CD4-positive, alpha-beta T cell (primary cell): ENCODE measurements at places on chromosomes 12 and 14.

GRCh38 chr14:37546621-37547447, 48.2 kb downstream of the FOXA1 start:
- H3K27me3 ChIP-seq = no peaks in the 10 kb centered on the region
- no peaks in the 10 kb centered on the region for H3K4me1 ChIP-seq
- no peaks in the 10 kb centered on the region for H3K36me3 ChIP-seq
- H3K27ac ChIP-seq = no peak overlapping the region
- no peak for DNase-seq

GRCh38 chr12:56932867-56933266, 1.3 kb downstream of the SDR9C7 start:
- peaks cover 7% of the 10 kb centered on the region for H3K4me1 ChIP-seq
- H3K4me3 ChIP-seq = no peak overlapping the region
- H3K36me3 ChIP-seq = no peaks in the 10 kb centered on the region
- no peak overlapping the region for H3K27ac ChIP-seq

DNA sequence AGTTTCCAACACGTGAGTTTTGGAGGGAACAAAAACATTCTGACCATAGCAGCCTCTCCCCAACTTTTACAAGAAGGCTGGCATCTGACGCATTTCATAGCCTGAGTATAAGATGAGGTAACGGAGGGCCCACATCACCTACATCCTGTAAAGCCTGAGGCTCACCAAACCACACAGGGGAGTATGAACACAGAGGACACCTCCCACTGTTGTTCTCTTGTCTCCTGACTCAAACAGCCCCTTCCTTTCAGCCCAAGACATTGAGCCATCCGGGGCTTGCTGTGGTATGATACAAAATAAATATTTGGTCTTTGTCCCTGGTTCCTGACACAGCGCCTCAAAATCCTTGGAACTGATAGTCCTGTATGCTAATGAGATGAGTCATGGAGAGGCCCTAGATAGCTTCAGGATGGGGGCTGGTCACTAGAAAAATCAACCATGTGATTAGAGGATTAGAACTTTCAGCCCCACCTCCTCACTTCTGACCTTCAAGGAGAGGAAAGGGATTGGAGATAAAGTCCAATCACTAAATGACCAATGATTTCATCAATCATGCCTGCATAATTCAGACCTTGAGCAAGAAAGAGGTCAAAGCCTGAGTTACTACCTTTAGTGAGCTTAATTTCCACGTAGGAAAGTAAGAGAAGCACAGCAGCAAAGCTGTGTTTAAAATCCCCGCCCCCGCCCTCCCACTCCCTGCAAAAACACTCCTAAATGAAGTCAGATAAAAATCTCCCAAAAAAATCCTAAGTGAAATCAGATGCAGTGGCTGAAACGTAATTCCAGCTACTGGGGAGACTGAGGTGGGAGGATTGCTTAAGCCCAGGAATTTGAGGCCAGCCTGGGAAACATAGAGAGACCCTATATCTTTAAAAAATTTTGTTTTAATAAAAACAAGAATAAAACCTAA, 236.4 kb downstream of the PCNX1 start:
- H3K27ac ChIP-seq = no peak overlapping the region
- peak; percentile 7 for DNase-seq
- no peaks in the 10 kb centered on the region for H3K36me3 ChIP-seq
- no peak overlapping the region for H3K4me3 ChIP-seq

DNA sequence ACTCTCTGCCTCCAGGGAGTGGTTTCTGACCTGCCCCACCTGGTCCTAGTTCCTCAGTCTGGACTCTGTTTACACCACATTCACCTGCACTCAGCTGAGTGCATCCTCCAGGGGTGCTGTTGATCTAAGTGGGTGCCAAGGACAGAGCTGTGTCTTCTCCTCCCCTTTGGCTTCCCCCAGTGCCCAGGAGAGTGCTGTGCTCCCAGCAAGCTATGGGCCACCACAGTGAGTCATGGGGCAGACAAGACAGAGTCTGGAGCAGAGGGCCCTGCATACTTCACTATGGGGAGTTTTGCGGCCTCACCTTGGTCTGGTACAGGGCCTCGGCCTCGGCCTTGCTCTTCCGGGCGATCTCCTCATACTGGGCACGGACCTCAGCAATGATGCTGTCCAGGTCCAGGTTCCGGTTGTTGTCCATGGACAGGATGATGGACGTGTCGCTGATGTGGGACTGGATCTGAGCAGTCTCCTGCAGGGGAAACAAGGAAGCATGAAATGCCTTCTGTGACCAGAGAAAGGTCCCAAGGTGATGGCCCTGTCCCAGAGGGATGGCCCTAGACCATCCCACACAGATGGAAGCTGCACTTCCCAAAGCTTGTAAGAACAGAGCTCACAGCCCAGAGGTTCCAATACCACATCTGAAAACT, 4.9 kb downstream of the KRT73 start:
- H3K36me3 ChIP-seq = peaks cover 3% of the 10 kb centered on the region
- H3K4me1 ChIP-seq = peaks cover 95% of the 10 kb centered on the region
- H3K4me3 ChIP-seq = no peak overlapping the region
- no peak for DNase-seq

DNA sequence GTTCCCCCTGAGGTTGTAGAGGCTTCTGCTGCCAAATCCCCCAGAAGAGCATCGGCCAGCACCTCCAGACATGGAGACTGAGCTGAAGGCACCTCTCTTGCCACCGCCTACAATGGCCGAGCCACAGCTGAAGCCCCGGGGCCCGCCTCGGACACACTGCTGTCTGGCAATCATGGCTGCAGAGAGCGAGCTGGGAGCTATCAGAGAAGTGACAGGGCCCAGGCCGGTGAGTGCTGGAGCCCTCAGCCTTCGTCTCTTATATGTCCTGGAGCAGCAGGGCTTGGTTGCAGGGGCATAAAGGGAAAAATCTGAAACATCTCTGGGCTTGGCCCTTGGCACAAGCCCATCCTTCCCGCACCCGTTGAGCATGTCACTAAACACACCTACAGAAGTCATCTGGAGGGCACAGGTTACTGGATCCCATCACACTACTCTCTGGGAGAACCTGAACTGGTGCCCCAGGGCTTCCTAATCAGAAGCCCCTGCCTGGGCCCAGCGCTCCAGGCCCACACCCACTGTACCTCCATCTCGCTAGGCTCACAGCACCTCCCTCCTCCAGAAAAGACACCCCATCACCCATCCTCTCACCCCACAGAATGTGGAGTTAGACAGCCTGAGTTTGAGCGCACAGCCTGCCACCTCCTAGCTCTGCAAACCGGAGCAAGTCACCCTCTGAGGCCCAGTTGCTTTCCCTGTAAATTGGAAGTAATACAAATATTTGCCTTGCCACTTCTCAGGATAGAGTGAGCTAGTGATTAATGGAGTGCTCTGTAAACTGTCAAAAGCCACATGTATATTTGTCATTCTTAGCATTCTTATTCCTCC, at the start of gene KRT4:
TSS of gene KRT4 (minus strand) at position 232 of the 825 bp plus-strand sequence. CDS start at position 174, 58 bp downstream.
- no peak for DNase-seq
- H3K4me1 ChIP-seq = no peaks in the 10 kb centered on the region
- no peaks in the 10 kb centered on the region for H3K36me3 ChIP-seq
- no peak within 1 kb of the TSS for H3K4me3 ChIP-seq
- peaks cover 3% of the 10 kb centered on the region for H3K27me3 ChIP-seq

DNA sequence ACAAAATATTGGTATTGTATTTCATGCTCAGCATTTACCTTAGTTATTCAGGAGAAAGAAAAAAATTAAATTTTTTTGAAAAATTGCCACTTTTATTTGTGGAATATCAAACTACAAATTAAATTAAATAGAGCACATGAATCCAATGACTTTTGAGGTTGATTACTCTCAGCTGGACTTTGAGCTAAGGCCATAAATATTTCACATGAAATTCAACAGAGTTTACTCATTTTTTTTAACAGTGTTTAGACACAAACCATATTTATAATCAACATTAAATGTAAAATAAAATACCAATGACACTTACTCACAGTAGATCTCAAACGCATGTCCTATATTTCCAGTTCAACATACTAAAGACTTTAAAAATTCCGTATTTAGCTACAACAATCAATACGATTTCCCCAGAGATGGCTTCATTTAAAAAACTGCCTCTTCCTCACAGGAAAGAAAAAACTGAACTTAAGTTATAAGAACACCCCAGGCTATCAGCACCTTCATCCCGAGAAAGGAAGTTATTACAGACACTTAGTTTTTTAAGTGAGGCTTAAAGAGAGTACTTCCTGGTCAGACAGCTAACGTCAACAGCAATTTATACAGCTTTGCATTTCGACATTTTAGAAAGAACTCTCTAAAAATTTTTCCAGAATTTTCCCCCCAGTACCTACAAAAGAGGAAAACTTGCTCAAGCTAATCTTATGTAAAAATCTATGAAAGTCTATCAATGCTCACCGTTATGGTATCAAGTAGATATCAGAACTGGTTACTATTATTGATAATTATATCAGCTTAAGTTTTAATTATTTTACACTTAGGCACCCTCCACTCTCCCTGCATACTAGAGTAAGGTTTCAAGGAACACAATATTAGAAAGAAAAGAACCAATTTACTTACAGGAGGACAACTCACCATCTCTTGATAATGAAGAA, 13.8 kb downstream of the TAOK3 start:
- H3K4me1 ChIP-seq = peaks cover 15% of the 10 kb centered on the region
- H3K36me3 ChIP-seq = peaks cover 4% of the 10 kb centered on the region
- no peaks in the 10 kb centered on the region for H3K27me3 ChIP-seq

GRCh38 chr12:96352161-96352835, 47.9 kb downstream of the CDK17 start:
- DNase-seq = no peak
- H3K36me3 ChIP-seq = no peaks in the 10 kb centered on the region
- H3K4me3 ChIP-seq = no peak overlapping the region
- no peaks in the 10 kb centered on the region for H3K27me3 ChIP-seq

DNA sequence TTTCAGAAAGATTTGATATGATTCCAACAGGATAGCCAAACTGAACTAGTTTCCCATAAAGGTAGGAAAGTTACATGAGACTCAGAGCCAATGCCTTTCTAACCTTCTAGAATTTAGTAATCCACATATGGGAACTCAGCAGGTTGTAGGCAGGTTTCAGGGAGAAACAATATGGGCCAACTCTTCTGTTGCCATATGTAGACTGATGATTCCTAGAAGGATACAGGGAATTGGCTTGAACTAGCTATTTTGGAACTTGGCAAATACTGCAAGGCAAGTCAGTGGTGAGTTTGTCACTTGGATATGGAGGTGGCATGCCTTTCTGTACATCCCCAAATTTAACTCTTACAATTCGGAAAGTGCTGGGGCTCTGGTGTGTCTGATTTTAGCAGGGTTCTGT, 15.5 kb downstream of the SUDS3 start:
- H3K27ac ChIP-seq = no peak overlapping the region
- no peak for DNase-seq
- no peak overlapping the region for H3K4me3 ChIP-seq
- no peaks in the 10 kb centered on the region for H3K27me3 ChIP-seq

GRCh38 chr14:38951451-38951850, 151.6 kb downstream of the SEC23A start:
- no peaks in the 10 kb centered on the region for H3K4me1 ChIP-seq
- no peak overlapping the region for H3K27ac ChIP-seq
- no peaks in the 10 kb centered on the region for H3K36me3 ChIP-seq
- no peaks in the 10 kb centered on the region for H3K27me3 ChIP-seq
- no peak for DNase-seq

DNA sequence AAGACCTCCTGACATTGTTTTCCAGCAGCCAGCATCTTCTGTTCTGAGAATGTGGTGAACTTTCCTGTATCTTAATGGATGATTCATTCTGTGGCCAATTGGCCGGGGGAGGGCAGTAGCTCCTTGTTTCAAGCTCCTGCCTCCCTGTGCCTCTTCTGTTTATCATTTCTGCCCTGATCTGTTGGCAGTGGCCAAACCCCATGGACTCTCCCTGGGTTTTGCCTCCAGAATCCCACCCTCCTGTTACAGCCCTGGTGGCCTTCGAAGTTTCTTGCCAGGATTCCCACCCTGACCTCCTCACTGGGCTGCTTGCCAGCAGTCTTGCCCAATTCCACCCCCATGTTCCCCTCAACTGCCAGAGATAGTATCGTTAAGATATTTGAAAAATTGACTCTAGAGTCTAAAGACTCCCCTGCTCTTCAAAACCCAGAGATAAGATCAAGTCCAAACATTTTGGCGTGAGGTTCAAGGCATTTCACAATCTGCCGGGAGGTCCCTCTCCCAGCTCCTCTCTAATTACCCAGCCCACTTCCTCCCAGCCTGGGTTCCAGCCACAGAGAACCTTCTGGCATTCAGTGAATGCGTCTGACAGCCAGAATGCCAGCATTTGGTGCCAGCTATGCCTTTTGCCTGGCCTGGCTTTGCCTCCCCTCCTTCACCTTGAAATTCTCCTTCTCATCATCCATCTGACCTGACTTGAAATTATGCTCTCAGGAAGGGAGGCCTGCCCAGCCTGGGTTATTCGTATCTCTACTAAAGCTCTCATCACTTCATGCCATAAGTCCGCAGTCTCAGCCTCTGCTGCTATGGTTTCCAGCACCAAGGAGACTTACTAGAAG, 37.7 kb upstream of the TXNRD1 start:
- H3K36me3 ChIP-seq = no peaks in the 10 kb centered on the region
- no peak overlapping the region for H3K27ac ChIP-seq
- H3K4me3 ChIP-seq = no peak overlapping the region
- no peaks in the 10 kb centered on the region for H3K27me3 ChIP-seq
- DNase-seq = no peak
- no peaks in the 10 kb centered on the region for H3K4me1 ChIP-seq

GRCh38 chr12:31321186-31321896, 4.6 kb downstream of the SINHCAF start:
- no peak overlapping the region for H3K4me3 ChIP-seq
- H3K27ac ChIP-seq = no peak overlapping the region
- peaks cover 43% of the 10 kb centered on the region for H3K4me1 ChIP-seq
- H3K36me3 ChIP-seq = no peaks in the 10 kb centered on the region

- H3K4me1 ChIP-seq = no peaks in the 10 kb centered on the region
- no peak for DNase-seq
- no peaks in the 10 kb centered on the region for H3K27me3 ChIP-seq
- no peak overlapping the region for H3K27ac ChIP-seq
Observed at GRCh38 chr12:129215556-129215955, 362.3 kb downstream of the GLT1D1 start.

DNA sequence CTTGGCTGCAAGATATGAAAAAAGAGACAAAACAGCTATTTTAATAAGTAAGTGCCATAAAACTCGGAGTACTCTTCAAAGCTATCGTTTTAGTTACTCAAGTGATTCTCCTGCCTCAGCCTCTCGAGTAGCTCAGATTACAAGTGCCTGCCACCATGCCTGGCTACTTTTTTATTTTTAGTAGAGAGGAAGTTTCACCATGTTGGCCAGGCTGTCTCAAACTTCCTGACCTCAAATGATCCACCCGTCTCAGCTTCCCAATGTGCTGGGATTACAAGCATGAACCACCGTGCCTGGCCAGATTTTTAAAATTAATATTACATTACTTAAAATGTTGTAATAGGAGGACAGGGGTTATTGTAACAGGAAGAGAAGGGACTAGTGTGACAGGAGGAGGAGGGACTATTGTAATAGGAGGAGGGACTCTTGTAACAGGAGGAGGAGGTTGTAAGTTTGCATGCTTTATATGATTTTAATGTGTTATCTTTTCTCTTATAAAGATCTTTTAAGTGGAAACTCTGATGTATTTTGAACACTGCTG, 61.3 kb downstream of the KITLG start:
- no peak overlapping the region for H3K4me3 ChIP-seq
- H3K36me3 ChIP-seq = no peaks in the 10 kb centered on the region
- no peak overlapping the region for H3K27ac ChIP-seq
- no peak for DNase-seq
- no peaks in the 10 kb centered on the region for H3K4me1 ChIP-seq

GRCh38 chr12:52662918-52663229, 10.9 kb upstream of the KRT2 start:
- H3K4me3 ChIP-seq = no peak overlapping the region
- no peaks in the 10 kb centered on the region for H3K27me3 ChIP-seq
- no peak overlapping the region for H3K27ac ChIP-seq
- no peak for DNase-seq
